ENCODE measurements at places on chromosomes 11 and 22. TPM values are rescaled to one million over a fixed set of nuclear protein-coding genes. Genes with fewer than 3 reads are reported as not detected.

The MPEG1 gene
- 2.0 TPM for total RNA-seq

DNA sequence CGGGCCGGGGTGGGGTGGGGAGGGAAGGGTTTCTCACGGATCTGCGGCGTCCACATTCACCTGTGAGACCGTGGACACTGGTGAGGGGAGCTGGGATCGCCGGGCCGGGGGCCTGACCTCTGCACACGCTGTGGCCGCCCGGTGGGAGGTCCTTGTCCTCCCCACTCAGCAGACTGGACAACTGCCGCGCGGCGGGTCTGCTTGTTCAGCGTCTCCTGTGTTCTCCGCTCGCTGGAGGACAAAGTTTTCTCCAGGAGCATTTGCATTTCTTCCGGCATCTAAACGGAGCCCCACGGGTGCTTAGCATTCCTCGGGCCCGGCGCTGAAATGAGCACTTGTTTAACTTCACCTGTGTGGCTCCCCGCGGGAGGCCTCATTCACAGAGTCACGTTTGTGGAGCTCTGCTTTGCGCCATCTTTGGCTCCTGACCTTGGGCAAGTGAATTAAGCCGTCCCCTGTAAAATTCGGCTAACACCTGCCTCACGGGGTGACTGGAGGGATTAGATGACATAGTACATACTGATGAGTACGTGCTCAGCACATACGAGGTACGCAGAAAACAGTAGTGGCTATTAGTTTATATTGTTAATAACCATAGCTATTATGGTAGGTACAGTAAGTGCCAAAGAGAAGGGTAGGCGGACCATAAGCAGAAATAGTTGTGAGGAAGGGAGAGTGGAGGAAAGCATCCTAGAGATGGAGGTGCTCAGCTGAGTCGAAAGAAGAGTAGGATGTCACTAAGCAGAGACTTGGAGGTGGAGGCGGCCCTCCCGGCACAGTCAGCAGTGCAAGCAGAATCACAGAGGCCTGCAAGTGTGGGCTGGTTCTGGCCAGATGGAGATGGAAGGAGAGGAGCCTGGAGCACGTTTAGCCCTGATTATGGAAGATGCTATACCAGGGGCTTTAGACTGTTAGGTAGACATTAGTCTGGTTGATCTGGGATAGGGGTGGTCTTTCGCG is 885 bp downstream of the TRMU start:
- DNase-seq = peak; percentile 48

DNA sequence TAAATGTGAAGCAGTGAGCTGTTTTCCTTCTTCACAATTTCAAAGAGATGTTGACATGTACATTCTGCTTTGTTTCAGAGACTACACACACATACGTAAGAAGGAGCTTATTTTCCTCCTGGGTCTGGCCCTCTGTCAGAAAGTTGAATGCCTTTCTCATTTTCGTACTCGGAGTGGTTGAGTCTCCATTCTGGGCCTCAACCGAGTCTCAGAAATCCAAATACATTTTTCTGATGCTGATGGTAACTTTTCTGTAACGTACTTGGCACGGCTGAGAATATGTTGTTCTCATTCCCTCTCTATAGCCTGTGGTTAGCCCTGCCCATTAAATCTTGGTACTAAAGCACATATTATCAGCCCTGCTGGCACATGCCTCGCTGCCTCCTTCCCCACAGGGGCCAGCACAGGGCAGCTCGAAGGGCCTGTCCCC is 25.3 kb downstream of the PARVA start:
- no peak for DNase-seq

DNA sequence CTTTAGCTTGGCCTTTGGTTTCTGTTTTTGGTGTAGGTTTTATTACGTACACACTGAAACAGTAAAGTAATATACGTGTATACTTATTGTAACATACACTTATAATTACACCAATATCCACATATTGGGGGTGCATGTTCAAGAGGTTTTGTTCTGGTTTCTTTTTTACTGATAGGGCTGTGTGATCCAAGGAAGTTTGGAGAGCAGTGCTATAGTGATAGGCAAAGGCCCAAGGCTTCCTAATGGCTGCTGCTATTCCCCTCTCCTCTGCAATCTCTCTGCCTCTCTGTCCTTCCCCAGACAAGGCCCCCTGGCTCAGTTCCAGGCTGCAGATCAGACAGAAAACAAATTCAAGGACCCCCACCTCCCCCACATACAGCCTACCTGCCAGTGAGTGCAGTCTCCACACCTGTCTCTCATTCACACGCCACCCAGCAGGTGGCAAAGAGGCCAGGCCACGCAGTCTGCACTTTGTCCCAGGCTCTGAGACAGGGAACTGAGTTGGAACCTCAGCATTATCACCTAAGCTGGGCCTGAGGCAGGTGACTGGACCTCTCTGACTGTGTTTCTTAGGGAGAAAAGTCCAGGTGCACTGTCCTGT is 15.1 kb downstream of the TMEM184B start:
- DNase-seq = no peak

The FJX1 gene
- total RNA-seq = 0.17 TPM

Data from activated naive CD8-positive, alpha-beta T cell treated with anti-CD3 and anti-CD28 coated beads, Interleukin-2, amount 10 ng/mL, durations not matched to agents 7 days and 5 days (primary cell).